ENCODE measurements at places on chromosomes 7 and 10.

- no peak for DNase-seq
These were observed 52.8 kb upstream of the NFE2L3 start for GRCh38 chr7:26099236-26099635.

GRCh38 chr10:70191161-70191971, 21.1 kb upstream of the SAR1A start:
- no peak for DNase-seq

- no peak for DNase-seq
These were observed 117.8 kb upstream of the INSYN2A start for GRCh38 chr10:127313996-127314700.

DNA sequence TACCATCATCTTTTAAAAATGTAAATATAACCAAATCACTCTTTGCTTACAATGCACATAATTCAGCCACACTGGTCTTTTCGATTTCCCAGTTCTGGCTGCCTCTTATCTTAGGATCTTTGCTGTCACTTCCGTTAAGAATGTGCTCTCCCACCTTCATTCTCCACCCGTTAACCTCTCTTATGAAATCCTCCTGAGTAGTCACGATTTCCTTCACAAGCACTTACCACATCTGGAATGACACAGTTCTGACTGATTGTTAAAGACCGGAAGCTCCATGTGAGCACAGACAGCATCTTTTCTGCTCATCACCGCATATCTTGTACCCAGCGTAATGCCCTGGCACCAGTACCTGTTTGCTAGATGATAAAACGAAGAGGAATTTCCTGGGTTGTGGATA, 84.3 kb downstream of the CUL2 start:
- peak; percentile 55 for DNase-seq

DNA sequence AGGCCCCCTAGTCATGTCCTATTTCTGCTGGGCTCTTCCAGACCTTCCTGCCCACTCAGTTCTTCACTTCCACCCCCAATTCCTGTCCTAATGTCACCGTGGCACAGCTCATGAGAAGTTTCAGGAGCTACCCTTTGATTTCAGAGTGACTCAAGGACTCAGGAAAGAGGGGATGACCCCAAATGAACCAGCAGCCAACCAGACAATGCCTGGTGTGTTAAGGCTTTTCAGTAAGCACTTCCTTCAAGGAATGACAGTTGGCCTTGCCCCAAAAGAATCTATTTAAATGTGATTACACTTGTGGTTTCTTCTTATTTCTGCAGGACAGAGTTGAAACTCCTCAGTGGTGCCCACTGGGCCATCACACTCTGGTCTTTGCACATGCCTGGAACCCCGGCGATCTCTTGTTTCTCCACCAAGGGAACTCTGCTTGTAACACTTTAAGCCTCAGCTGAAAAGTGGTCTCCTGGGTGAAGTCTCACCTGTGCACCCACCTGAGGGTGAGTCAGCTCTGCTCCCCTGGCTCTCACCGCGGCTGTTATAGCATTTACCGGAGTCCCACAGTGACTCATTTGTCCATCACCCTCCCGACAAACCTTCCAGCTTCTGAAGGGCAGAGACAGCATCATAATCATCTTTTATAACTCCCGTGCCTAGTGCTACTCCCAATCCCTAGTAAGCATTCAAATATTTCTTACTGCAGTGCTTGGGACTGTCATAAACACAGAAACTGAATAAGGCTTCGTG, 123.0 kb upstream of the SVIL start:
- DNase-seq = no peak

DNA sequence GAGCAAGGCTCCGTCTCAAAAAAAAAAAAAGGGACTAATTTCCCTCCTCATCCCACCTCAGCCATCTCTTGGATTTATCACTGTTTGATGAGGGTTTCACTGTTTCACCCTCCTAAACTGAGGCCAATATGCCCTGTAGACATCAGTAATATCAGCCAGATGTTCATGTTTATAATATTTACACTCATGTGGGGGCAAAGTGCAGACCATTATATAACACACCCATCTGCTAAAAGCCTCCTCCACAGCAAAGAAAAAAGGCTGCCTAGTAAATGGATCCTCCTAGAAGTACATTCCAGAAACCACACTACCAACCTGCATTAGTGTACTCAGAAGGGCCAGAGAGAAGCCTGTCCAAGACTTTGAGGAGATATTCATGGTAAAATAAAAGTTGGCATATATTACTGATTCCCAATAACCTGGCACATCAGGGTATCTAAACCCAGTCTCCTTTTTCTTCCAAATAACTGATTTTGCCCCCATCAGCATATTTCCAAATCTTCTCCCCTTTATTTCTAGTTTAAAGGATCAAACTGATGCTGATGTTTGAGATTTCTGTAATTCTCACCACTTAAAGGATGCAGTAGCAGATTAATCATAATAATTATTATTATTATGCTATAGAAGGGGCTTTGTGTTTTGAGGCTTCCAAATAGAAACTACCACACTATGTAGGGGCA, 55.1 kb downstream of the LGI1 start:
- DNase-seq = no peak

DNA sequence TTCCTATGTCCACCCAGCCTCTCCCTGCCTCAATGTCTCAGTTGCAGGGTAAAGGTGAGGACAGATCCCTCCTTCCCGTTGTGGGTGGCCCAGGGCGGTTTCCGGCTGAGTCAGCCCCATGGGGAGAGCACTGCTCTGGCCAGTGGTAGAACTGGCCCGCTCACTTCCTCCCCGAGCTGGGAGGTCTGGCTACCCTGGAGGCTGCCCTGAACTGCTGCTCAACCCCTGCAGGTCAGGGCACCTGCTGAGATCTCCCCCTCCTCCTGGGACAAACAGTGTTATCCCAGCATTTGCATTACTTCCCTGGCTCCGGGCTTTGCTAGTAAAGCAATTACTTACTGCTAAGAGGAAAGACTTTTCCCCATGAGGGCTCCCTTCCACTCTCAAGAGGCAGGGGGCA, 21.4 kb upstream of the IMPDH1 start:
- no peak for DNase-seq

DNA sequence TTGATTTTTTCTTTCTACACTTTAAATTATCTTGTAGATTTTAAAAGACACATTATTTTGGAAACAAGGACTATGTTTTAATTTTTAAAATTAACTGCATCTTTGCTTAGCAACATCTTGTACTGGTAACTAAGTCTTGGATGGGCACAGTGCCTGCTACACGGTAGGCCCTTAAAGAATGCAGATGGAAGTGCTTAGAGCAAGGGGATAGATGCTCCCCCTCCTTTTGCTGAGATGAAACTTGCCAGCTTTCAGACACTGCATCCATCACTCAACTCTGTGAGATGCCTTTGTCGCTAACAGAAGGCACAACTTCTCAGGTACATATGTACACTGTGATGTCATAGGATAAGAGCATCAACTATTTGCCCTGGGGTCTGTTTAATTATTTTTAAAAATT, 103.9 kb downstream of the LRRC18 start:
- DNase-seq = no peak

- no peak for DNase-seq
These were observed 136.1 kb downstream of the ELMO1 start for GRCh38 chr7:37312608-37313007.

Data from SK-N-MC (cell line).